CD8-positive, alpha-beta memory T cell (primary cell): ENCODE measurements at places on chromosomes 3 and 15.

DNA sequence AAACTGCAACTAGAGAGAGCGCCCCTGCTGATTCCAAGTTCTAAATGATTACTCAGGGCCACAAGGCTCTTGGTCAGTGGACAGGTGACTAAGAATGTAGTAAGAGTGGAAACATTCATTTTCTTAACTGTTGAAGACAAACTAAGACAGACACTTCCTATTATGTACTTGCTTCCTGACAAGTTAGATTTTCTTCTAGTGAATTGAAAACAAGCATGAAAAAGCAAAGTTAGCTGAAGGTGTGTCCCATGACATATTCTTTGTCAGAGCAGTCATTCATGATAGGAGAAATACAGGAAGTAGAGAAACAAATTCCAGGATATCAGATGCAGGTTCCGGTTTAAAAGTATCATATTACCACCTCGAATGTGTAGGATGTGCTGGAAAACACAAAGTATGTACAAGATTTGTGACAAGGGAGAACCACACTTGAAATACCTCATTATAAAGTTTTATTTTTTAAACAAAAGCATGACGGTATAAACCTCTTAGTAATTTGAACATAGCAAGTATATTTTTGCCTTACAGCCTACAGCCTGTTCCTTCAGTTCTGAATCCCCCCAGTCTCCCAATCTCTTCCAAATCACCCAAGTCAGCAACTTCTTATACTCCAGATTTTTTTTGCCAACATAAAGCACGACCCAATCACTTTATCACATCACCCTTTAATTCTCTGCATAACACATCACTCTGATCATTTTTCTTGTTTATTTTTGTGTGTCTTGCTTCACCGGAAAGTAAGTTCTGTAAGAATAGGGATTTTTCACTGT, 6.2 kb downstream of the TSPAN3 start:
- DNase-seq: no peak
- no peaks in the 10 kb centered on the region for H3K27me3 ChIP-seq
- H3K4me1 ChIP-seq: peaks cover 3% of the 10 kb centered on the region
- peak overlapping the region; percentile 20 for H3K27ac ChIP-seq
- H3K36me3 ChIP-seq: no peaks in the 10 kb centered on the region

DNA sequence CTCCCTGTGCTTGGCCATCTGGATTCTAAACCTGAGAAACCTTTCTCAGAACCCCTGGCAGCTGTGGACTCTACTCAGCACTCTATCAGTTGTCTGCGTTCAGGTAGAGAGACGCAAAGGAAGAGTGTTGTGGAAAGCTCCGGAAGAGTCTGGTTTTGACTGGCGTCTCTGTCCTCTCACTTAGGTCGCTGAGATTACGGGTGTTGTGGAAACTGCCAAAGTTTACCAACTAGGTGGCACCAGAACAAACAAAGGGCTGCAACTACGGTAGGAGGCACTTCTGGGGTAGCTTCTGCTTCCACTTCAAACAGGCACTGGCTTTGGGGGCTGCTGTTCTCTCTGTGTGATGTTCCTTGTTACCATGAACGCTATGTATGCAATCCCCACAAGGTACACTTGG, 19.2 kb upstream of the ITPKA start:
- no peak overlapping the region for H3K27ac ChIP-seq
- H3K36me3 ChIP-seq: peaks cover 60% of the 10 kb centered on the region
- H3K27me3 ChIP-seq: no peaks in the 10 kb centered on the region
- no peak for DNase-seq
- H3K4me1 ChIP-seq: no peaks in the 10 kb centered on the region

GRCh38 chr15:72033711-72034110, 84.2 kb downstream of the MYO9A start:
- no peak overlapping the region for H3K27ac ChIP-seq
- no peaks in the 10 kb centered on the region for H3K27me3 ChIP-seq
- no peak overlapping the region for H3K4me3 ChIP-seq

DNA sequence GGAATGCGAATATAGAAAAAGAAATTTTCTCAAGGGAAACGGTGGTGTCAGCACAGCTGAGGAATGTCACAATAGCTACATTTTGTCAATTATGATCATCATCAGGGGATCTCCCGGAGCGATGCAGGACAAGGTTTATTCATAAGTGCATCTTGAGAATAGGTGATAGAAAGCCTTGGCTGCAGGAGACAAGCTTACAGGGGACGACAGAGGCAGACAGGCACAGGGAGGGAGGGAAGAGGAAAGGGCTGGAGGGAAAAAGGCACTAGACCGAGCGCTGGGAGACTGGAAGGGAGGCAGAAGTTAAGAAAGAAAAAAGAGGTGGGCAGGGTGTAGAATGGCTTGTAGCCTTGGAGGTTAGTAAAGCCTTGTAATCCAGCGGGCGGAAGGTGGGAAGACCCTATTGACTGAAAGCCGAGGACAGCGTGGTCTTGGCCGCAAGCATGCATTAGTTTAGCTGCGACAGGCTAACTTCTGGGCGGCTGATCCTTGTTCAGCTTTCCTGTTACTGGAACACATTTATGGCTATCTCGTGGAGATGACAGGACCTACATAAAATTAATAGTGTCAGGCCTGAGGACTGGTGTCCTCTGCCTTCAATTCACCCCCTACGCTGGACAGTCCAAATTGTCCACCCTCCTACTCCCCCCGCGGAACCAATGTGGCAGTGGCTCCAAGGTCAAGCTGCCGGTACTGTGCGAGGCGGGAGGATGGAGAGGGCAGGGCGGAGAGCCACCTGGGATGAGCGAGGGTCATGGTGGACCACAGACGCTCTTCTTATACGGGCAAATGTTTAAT, 1.4 kb upstream of the NECTIN3 start:
- H3K27ac ChIP-seq: no peak overlapping the region
- peak overlapping the region; percentile 79 for H3K4me3 ChIP-seq
- no peak for DNase-seq
- peaks cover 15% of the 10 kb centered on the region for H3K4me1 ChIP-seq
- no peaks in the 10 kb centered on the region for H3K27me3 ChIP-seq

DNA sequence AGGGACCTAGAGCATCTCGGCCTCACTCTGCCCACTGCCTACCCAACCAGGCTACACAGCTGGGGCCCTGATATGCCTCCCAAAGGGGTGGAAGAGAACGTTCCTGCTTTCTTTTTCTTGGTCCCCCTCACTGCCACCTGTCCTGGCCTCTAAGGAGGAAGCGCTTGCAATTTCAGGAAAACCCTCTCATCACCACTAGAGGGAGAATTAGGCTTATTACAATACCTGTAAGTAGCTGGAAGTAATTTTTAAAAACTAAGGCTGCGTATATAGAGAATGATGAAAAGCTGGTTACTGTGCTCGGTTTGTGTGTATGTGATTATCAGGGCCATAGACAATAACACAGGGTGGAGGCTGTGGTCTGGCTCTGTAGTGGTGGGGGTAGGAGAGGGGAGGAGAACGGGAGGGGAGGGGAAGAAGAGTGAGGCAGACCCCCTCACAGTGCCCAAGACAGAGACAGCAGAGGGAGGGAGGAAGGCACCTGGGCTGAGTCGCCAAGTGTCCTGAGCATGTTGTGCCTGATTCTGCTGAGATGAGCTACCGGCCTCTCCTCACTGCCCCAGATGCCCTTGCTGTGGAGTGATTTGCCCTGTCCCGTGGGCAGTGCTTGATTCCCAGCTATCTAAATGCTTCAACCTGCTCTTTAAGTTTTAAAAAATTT, 3.3 kb downstream of the GABRG3 start:
- no peaks in the 10 kb centered on the region for H3K36me3 ChIP-seq
- DNase-seq: no peak
- H3K27ac ChIP-seq: no peak overlapping the region
- H3K27me3 ChIP-seq: no peaks in the 10 kb centered on the region
